ENCODE measurements at places on chromosomes 12 and 14. TPM values are rescaled to one million over a fixed set of nuclear protein-coding genes. Genes with fewer than 3 reads are reported as not detected.

TAS2R13 gene
- not detected for polyA plus RNA-seq

ARHGDIB gene
- 64.5 TPM for polyA plus RNA-seq

AMN gene
- polyA plus RNA-seq = 17.4 TPM

OAS3 gene
- polyA plus RNA-seq = 10.0 TPM

ACVRL1 gene
- 33.4 TPM for polyA plus RNA-seq

PLEKHG7 gene
- polyA plus RNA-seq = 0.76 TPM

- no peak for DNase-seq
Observed at GRCh38 chr12:96422192-96422591, 22.0 kb upstream of the CDK17 start.

All from left renal cortex interstitium (tissue), 4 donors.